T-helper 9 cell (primary cell): ENCODE measurements at places on chromosomes 3 and 15.

GRCh38 chr15:71218272-71218805 is 103.1 kb downstream of the THSD4 start:
- no peak for DNase-seq

DNA sequence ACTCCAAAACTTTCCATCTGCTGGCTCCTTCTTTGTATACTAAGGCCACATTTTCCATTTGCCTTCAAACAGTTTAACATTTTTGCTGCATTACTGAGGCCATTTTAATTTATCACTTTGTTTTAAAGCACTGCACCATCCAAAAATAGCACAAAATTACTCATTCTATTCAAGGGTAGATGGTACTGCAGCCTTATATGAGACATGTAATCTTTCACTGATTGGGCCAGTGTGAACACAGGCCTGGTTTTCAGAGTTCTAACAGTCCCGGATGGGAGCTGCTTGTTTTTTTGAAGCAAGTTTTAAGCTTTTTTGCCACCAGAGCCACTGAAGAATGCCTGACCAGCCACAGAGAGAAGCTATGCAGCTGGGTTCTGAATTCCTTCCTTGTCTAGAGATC is 172.3 kb upstream of the TSC22D2 start:
- DNase-seq, result no peak

GRCh38 chr3:87359025-87359424 is 82.6 kb upstream of the POU1F1 start:
- DNase-seq, result no peak

DNA sequence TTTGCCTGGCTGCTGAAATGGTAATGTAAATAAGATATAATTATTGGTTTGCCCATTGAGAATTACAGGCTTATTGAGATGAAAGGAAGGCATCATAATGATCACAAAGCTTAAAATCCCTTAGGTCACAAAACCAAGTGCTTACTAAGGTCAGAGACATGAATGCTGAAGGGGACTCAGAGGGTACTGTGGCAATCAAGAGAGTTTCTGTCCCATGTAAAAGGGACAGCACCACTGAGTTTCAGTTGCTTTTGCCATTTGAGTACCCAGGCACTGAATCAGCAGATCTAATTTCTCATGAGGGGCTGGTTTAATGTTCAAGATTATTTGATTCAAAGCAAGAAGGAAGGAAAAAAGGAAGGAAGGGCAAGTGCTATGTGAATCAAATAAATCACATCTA is 127.0 kb downstream of the PLOD2 start:
- DNase-seq, result no peak

- DNase-seq, result no peak
Observed at GRCh38 chr15:93658026-93658816, 569.2 kb upstream of the RGMA start.

- peak; percentile 51 for DNase-seq
Observed at GRCh38 chr3:49554633-49555265, 472 bp downstream of the BSN start.

DNA sequence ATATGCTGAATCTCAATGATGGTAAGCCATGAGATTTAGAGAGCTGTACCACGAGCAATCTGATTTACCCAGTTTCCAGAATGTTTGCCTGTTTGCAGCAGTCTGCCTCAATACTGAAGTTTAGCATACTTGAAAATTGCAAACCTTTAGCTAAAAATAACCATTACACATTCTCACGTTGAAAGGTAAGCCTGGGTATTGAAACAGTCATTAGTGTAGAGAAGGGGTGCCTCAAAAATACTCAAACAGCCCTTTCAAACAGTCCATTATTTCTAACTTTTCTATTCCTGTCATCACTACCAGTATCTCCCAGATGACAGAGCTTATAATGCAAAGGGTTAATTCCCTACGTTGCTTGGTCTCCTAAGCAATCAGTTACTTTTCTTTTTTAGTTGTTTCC is 111.8 kb upstream of the MBNL1 start:
- no peak for DNase-seq

DNA sequence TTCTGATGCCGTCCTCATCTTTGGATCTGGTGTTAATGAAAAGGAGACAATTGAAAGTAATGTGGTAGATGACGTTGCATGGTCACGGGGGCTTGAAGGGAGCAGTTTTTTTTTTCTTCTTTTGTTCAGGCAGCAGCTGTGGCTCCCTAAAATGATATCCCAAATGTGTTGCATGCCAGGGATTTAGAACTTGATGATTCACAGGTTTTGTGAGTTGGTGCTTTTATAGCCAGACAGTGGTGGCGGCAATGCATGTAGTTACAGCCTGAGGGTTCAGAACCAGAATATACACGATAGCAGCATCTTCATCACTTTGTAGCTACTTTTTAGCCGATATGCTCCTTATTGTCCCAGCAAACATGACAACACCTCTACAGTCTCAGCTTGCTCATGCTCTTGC is 133.4 kb downstream of the CHST2 start:
- DNase-seq, result no peak

GRCh38 chr3:171095063-171095462 is 68.5 kb upstream of the SLC2A2 start:
- no peak for DNase-seq

DNA sequence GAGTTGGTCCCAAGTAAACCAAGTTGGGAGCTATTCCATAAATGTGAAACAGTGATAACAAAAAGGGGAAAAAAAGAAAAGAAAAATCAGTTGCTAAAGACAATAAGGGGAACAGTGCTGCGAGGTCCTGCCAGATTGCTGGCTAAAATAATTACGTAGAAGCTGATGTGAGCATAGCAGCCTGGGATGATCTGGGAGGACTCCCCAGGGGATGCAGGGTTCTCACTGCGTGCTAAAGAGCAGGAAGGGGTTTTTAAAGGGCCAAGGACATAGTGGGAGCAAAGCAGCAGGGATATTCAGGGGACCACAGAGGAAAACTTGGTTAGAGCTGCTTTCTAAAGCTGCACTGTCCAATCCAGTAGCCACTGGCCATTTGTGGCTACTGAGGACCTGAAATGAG is 133.0 kb upstream of the UMPS start:
- no peak for DNase-seq

DNA sequence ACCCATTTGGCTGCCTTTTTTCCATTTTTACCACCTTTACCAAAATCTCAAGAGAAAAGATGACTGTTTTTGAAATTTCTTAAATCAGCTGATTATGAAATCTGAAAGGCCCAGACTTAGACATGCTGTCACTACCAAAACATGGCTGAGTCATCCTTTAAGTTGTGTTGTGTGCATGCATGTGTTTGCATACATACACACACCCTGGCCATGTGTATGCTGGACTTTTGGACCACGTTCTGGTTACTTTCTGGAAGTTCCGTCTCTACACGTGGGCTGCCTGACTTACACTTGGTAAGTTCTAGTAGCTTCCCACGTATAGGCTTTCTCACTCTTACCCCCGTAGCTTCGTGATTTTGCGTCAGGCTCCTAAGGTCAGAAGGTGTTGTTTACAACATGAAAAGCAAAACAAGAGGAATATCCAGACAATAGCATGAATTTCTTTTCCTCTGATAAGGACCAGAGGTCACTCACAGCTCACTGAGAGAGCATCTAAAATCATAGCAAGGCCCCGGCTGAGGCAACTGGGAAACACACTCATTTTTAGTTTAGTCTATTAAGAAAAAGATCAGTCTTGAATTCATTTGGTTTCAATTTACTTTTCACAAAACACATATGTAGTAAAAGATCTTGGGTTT is 62.4 kb downstream of the COL8A1 start:
- no peak for DNase-seq

- no peak for DNase-seq
Observed at GRCh38 chr3:184769382-184770170, 42.4 kb upstream of the VPS8 start.

DNA sequence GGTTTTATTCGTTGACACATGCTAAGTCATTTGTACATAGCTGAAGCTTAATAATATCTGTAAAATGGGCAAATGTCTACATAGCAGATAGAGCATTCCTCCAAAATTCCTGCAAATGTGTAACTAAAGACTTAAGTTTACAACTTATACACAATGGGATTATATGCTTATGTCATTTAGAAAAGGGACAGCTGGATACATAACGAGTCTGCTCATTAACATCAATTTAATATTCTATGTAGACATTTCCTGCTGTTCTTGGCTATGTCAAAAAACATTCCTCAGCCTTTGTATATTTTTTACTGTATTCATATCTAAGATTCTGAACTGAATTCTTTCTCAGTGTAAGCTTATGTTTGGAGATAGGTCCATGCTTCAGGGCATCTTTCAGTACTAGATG is 762.2 kb downstream of the NR2F2 start:
- no peak for DNase-seq

DNA sequence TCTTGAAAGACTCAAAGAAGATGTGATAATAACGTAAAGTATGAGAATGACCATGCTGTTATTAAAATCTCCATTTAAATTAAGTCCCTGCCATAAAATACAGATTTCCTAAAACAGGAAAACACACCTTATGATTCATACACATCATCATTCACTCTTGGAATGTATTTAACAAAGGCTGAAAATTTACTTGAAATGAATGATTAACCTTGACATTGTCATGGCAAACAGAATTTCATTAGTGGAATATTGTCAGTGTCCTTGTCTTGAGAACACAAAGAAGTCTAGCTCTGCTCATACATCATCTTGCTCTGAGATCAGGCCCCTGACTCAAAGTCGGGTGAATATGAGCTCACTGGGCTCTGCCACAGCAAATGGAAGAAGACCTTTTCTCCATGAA is 313.9 kb downstream of the FGF12 start:
- DNase-seq, result no peak

DNA sequence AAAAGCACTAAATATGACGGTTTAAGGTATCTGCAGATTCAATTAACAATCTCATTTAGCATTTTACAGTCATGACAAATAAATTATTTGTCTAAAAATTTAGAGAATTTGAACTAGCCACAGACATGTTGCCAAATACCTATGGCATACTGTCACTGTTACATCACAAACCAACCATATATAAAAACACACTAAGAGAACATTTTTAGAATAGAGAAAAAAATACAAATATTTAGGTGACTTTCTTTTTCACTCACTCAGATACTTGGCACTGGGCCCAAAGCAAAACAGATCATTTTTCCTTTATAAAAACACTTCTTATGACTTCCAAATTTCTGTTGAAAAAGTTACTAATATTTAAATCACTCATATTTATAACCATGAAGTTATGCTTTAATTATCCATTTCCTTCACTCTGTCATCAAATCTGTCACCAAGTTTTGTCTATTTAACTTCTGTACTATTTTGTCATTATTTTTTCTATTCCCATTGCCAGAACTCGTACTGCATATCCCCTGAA is 644.7 kb downstream of the OTOL1 start:
- DNase-seq, result no peak

GRCh38 chr15:60656481-60656880 is 177.5 kb upstream of the ICE2 start:
- no peak for DNase-seq

DNA sequence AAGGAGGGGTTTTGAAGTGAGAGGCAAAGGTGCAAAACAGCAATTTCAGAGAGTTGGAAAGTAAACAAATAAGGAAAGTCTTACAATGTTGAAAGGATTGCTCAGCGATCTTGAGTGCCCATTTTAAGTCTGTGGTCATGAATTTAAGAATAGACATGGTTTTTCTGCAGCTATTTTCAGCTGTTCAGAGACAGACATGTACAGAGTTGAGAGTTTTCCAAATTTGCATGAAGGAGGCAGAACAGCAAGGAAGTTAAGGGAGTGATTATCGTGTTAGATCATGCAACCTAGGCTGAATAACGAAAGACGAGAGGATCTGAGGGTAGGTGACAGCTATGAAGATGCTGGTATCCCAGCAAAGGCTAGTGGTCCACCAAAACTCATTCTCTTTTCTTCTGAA is 37.2 kb downstream of the DET1 start:
- no peak for DNase-seq

DNA sequence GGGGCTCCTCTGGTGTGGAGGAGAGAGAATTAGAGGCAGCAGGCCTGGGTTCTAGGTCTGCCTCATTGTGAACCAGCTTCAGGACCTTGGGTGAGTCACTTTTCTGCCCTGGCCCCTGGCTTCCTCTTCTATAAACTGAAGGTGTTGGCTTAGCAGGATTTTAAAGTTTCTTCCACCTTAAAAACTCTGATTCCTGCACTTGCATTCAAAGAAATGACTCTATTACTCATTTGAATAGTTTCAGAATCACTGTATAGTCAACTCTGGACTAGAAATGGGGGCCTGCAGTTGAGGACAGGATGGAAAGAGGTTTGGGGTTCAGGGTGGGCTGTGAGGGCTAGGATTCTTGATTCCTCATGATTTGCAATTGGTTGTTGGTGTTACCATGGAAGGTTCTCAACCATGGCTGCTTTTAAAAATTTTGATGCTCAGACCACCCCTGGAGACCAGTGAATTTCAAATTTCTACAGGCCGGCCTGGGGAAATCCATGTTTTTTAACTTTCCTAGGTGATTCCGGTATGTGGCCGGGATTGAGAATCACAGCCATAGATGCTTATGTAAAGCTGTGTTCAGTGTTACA is 19.9 kb downstream of the SMAD3 start:
- DNase-seq, result no peak

DNA sequence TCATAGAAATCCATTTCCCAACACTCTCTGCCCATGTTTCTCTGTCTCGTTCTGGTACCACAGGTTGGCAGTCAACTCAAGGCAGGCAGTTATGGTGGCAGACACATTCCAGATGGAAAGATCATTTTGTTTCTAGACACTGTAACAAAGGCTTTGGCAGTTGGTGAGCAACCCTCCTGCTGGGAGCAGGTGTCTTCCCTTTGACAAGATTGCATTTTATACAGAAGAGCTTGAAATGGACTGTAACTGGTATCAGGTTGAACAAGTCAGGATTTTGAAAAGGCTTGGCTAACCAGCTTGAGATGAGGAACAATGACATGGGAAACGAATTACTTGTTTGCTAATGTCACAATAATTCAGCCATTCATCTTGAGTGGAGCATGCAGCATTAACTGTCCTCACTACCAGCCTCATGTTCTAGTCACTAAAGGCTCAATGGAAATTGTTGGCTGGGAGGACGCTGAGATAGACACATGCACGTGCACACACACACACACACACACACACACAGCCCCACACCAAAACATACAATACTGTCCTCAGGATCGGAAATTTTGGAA is 170.0 kb downstream of the SEMA6D start:
- no peak for DNase-seq

DNA sequence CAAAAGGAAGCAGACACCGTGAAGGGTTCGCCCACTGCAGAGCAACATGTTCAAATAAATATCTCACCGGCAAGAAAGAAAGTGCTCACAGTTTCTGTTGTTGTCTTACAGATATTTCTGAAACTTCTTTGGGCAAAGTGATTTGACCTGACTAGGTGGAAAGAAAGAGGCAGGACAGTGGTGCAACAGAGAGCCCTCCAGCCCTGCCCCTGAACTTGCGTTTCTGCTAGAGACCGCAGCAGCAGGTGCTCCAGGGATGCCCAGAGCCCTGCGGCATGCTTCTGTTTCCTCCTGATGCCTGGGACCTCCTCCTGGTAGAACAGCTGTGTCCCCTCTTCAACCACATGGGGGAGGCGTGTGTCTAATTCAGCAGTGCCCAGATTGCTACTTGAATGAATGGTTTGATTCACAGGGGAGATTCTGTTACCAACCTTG is 123.4 kb downstream of the ATP10A start:
- DNase-seq, result no peak

DNA sequence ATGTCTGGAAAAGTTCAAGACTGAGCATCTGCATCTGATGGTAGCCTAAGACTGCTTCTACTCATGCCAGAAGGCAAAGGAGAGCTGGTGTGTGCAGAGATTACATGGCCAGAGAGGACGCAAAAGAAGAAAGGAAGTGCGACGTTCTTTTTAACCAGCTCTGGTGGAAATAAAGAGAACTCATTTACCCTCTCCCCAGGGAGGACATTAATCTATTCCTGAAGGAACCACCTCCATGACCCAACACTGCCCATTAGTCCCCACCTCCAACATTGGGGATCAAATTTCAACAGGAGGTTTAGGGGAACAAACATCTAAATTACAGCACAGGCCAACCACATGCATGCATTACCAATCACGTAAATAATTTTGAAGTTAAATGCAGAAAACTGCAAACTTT is 1.5 kb upstream of the NCK1 start:
- no peak for DNase-seq
